ENCODE measurements at places on chromosomes 4 and X.
A peak's percentile ranks its signal among the peaks of the same experiment; 100 is the strongest.

- DNase-seq, result no peak
These were observed 9.7 kb upstream of the SRD5A3 start for GRCh38 chr4:55336138-55337034.

- DNase-seq, result peak; percentile 88
These were observed 1.4 kb downstream of the SLC16A2 start for GRCh38 chrX:74422576-74423288.

DNA sequence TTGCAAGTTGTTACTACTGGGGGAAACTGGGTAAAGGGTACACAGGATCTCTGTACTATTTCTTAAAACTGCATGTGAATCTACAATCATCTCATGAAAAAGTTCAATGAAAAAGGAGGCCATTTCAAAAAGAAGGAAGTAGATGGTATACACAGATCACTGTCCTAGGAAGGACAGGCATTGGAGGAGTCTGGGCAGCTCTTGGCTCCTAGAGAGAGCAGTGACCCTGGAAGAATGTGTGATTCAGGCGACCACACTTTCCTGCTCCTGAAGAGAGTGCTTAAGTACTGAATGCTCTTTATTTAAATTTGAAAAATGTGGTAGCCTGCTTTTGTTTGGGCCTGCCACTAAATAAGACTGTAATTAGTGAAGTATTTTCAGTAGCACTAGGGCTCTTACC, 318.1 kb upstream of the CASK start:
- peak; percentile 14 for DNase-seq

DNA sequence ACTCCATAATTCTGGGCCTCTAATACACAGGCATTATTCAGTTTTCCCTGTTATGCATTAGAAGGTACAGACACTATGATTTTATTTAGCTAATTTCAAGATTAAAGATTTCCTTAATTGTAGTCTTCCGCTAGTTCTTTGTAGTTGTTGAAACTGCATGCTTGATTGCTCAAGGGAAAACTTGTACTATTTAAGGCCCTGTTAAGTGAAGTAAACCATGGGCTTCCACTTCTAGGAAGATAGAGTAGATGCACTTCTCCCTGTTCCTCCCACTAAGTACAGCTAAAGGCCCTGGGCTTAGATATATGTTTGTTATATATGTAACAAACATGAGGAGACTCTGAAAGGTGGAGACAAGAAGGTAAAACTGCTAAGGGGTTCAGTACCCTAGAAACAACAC, 215.8 kb upstream of the LEF1 start:
- no peak for DNase-seq

GRCh38 chr4:7698584-7698983, 241.1 kb downstream of the AFAP1 start:
- peak; percentile 19 for DNase-seq

- DNase-seq, result no peak
These were observed 51.1 kb upstream of the SYTL5 start for GRCh38 chrX:37955273-37955672.

DNA sequence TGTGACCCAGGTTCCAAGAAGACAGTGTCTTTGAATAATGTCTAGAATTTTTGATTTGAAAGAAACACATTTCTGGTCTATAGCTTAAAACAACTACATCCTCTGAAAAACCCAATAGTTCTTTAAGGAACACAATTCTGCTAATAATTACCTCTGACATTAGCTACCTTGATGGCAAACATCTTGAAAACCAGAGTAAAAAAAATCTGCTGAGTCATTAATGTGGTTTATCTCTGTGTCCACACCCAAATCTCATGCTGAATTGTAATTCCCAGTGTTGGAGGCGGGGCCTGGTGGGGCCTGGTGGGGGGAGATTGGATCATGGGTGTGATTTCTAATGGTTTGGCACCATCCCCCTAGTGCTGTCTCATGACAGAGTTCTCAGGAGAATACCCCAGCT, 1233.8 kb downstream of the NLGN4X start:
- no peak for DNase-seq

DNA sequence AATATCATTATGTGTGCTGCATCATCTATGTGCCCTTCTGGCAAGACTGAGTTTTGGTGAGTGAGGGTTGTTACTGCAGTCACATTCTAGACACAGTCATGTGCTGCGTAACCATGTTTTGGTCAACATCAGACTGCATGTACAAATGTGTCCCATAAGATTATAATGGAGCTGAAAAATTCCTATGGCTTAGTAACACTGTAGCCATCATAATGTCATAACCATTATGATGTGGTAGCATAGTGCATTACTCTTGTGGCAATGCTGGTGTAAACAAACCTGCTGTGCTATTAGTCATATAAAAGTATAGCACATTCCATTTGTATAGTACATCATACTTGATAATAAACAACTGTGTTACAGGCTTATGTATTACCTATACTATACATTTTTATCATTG, 198.1 kb upstream of the NUDT6 start:
- no peak for DNase-seq

DNA sequence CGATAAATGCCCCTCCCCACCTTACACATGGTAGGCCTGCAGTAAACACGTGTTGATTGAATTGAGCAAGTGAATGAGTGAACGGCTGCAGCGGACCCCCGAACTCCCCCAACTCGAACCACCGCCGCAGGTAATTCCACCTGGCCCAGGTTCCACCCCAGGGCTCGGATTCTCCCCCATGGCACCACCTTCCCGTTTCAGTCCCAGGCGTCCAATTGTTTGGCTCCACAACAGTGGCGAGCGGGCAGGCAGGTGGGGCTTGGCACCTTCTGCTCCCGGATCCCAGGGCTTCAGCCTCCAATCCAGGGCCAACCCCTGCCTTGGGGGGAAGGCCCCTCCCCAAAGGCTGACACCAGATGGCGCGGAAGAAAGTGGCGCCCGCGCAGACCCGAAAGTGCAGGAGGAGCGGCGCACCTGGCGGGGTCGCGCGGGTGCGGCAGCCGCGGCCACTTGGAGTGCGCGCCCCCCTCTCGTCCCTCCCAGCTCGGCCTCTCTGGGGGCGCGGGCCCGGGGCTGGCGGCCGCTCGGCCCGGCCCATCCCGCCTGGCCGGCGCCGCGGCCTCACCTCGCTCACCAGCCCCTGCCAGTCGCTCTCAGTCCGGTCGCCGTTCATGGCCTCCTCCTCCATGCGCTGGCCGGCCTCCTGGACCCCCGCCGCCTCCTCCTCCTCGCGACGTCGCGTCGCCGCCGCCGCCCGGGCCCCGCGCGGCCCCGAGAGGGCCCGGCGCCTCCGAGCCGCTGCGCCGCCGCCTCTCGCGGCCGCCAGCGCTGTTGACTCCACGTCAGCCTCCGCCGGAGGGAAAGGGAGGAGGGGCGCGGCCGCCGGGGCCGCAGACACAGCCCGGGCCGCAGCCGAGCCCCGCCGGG, at the start of gene CCDC149:
Gene CCDC149, minus strand, starts transcription at position 791 of the 867 bp plus-strand sequence. Its CDS starts 178 bp downstream, at position 613.
- peak; percentile 89 for DNase-seq

GRCh38 chrX:101931488-101932248, at the start of gene ZMAT1:
Gene ZMAT1, minus strand, starts transcription at chrX:101932027. Its CDS starts 19 bp downstream, at chrX:101932008.
- peak; percentile 95 for DNase-seq

DNA sequence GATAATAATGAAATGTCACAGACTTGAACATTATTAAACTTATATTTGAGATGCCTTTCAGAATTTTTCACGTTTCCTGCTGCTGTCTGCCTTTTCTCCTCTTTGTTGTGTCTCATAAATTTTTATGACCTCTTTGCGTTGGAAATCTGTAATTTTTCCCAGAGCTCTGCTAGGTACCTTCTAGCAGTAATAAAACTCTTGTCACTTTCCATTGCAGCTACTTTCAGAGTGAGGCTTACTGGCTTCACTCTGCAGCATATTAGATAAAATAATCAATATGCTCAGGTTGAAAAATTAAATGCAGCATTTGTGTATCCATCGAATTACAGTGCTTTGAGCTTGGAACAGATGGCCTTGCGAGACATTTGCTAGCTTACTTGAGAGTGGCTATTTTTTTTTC, 689.0 kb downstream of the GRID2 start:
- no peak for DNase-seq

DNA sequence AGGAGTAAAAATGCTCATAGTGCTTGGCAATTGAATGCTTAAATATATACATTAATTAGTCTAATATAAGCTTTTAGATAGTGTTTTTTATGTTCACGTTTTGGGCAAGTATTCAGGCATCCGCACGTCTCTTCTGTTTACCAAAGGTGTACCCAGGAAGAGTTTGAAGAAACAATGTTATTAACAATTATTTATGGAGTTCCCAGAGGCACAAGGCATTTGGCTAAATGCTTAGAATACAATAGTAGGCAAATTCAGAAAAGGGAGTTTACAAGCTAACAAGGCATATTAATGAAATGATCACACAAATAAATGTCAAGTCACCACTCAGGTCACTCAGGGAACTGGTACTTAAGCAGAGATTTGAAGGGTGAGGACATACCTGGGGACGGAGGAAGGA, 294.8 kb downstream of the TENM3 start:
- DNase-seq, result no peak

All from mesendoderm (in vitro differentiated cells).